ENCODE measurements at places on chromosomes 4 and X. TPM values are rescaled to one million over a fixed set of nuclear protein-coding genes. Genes with fewer than 3 reads are reported as not detected.

The LRPAP1 gene
- total RNA-seq: 81.2 TPM

DNA sequence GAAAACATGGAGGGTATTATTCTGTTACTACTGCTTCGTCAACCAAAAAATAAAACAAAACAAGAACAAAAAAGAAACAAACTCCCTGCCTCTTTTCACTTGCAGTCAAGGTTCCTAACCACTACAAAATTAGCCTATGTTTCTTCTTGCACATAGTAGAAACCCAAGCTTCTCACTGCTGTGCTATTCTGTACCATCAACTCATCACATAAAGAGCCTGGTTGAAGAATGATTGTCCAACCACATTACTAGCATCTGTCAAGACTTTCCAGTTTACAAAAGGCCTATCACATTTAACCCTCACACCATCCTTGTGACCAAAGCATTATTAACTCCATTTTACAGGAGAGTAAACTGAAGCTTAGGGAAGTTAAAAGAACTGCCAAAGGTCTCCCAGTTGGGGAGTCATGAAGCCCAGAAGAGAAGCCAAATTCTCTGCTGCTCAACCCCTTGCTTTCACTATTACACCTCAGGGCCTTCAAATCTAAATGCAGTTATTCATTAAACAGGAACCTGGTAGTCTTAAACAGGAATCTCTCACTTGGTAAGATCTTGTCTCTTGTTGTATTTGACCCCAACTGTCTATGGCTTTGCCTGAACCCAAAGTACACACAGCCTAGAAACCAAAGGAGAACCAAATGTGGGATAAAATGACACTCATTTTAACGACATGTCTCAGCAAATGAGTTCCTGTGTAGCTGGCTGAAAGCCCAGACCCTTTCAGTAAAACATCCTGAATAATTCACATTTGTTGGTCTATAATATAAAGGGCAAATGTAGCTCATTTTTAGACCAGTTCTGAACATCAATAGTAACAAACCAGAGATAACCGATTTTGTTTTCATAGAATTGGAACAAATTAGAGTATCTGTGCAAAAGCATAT is 8.6 kb downstream of the F9 start:
- no peak for DNase-seq

- DNase-seq: no peak
Observed at GRCh38 chr4:169446824-169447223, 165.6 kb downstream of the NEK1 start.

DNA sequence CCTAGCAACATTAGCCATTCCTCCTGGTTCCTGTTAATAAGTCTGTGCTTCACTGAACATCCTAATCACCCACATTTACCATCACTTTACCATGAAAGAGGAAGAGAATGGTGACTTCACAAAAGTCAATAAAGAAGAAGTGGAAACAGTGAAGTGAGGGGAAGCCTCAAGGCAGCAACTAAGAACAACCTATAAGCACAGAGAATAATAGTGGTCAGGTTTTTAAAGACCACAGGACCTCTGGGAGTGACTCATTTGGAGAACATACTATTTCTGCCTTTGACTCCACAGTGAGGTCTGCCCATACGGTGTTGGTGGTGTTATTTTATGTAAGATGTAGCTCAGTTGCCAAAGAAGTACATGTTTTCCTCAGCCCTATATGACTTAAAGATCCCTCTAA is 86.0 kb upstream of the TET2 start:
- no peak for DNase-seq

DNA sequence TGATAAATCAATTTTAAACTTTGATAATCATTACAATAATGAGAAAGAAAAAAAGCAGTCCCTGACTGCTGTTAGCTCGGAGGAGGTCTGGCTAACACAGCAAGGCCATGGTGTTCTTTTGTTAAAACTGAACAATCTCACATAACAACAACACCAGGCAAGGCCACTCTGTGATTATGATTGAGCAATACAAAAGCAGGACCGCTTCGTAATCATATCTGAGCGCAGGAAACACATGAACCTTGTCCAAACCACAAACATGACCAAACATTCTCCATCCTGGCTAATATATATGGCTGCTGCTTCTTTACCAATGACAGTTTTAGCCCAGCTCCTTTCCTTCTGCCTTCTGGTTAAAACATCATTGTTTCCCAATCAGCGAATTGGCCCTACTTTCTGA is 76.8 kb upstream of the DDX53 start:
- no peak for DNase-seq

- DNase-seq: peak; percentile 74
Observed at GRCh38 chrX:49001521-49002090, 458 bp downstream of the GRIPAP1 start.

DNA sequence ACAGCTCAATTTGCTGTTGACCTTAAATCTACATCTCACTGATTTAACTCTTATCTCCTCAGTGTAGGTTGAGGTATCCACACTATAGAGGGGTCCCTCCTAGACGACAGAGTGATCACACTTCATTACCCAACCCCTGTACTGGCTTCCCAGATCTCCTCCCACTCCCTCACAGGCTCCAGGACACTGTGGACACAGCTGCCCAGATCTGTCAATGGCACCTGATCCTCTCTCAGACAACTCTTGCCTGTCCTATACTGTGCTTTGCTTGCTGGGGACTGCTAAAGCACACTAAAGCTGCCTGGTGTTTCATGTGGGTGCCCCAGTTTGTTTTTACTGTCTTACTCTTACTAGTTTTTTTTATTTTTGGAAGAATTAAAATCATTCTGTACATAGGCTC is 27.9 kb downstream of the RAB40AL start:
- no peak for DNase-seq

- DNase-seq: no peak
Observed at GRCh38 chr4:176919631-176920030, 126.9 kb upstream of the VEGFC start.

DNA sequence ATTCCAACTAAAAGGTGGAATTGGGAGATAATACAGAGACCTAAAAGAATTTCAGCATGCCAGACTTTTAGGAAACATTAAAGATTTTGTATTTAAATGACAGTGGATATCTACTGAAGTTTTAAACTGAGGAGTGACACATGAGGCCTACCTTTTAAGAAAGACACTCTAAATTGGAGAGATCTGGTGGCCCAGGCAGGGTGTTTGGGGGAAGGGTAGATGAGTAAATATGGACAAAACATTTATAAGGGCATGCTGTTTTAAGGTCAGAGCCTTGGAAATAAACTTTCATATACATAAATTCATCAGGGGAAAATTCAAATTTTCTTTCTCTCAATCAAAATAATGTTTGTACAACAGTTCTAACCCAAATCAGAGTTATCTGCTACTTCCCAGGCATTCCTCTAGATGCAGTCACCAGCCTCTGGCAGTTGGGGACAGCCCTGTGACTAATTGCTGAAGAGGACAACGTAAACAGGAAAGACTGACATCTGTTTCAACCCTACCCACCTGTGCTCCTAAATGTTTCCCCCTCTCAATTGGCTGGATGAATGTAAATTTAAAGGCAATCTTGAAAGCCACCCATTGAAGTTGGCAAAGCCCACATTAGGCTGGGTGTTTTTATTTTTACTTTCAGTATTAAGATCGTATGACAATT is 1646.9 kb upstream of the ADGRL3 start:
- no peak for DNase-seq

GRCh38 chrX:123803331-123803983 is 56.4 kb upstream of the XIAP start:
- DNase-seq: peak; percentile 33

The EDA gene
- total RNA-seq: 5.0 TPM

DNA sequence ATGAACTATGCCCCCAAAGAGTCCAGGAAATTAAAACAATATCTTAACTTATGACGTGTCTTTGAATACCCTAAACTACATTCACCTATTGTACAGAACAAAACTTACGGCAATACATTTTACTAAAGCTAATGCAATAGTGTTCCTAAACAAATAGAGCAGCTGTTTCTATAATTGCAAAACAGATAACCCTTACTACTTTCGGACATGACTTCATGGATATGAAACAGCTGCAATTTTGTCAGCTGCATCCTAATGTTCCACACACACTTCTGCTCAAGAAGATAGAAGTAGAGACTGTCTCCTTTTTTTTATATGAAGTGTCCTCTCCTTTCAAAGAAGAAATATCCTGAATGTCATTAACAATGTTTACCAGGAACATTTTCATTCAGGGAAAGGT is 174.9 kb downstream of the ACTRT1 start:
- DNase-seq: no peak

DNA sequence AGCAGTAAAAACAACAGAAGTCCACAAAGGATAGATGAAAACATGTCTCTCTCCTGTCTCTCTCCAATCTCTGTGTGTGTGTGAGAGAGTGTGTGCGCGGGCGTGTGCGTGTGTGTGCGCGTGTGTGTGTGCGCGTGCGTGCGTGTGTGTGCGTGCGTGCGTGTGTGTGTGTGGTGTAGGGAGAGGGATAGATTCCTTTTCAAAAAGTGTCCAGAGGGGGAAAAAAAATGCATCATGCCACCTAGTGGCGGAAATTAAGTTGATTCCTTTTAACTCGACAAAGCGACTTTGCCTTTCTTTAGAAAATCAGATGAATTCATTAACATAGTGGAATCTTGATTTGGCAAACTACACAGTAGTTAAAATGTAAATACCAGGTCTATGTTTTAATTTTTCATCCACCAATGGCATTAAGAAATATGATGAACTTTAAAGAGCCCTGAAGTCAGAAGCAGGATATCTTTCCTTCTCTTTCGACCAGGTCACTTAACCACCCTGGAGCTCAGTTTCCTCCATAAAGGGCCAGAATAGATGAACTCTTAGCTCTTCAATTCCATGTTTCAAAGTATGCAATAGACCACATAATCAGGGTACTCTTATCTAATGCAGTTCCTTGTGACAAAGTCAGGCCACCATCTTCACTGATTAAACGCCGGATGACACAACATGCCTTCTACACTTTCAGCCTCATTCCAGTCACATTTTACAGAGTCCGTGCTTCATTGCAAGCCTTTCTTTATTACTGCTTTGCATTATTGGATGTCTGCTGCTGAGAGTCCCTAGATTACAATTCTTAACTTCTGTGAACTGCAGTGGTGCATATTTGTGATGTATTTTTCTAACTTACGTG is 162.8 kb downstream of the FBXO8 start:
- DNase-seq: peak; percentile 1

DNA sequence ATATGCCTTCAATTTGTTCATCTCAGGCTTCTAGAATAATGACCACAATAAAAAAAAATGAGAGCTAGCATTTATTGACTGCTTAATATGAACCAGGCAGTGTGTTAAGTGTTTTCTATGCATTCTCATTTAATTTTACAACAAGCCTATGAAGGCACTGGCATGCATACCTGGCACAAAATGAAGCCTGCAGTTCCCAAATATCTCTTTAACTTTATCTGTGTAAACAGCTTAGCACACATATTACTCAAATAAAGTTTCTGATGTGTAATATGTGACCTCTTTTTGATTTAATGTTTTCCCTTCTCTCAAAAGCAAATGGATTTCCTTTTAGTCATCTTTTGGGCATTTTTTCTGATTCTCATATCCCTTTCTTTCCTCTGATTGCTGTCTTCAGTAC is 671.8 kb downstream of the PCDH7 start:
- no peak for DNase-seq

The CCDC158 gene
- total RNA-seq: not detected

The GIMD1 gene
- not detected for total RNA-seq

The ZCCHC4 gene
- 11.7 TPM for total RNA-seq

- DNase-seq: no peak
Observed at GRCh38 chr4:177016541-177017141, 223.9 kb upstream of the VEGFC start.

- no peak for DNase-seq
Observed at GRCh38 chrX:123976706-123977316, 15.3 kb downstream of the STAG2 start.

GRCh38 chr4:107896158-107896645 is 35.1 kb upstream of the CYP2U1 start:
- DNase-seq: no peak

The PPEF2 gene
- total RNA-seq: 0.25 TPM

DNA sequence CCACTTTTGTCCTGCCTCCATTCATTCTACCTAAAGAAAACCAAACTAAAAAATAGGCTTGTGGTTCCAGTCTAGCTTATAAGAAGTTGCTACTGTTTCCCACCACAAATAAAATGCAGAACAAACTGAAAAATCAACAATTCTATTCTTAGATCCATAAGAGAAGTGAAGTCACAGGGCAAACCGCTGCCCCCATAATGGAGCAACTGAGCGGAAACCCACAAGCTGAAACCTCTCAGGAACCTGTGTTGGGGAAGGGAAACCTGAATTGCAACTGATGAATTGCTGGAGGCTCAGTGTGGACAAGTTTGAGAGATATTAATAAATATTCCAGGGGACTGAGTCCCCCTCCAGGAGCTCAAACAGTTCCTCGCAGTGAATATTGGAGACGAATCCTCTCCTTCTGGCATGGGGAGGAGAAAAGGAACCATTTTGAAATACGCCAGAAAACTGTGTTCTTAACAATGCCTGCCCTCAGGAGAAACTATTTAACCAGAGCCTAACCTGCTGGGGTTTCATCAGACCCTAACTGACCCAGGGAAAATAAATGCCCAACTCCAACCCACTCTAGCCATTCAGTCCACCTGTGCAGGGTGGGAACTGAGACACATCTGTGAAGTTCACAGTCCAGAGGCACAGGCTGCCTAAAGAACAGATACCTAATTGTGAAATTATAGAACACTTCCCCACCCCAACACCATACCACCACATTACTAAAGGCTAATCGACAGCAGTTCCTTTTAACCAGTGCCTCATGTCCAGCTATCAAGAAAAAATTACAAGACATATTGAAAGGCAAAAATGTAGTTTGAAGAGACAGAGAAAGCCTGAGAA is 22.8 kb upstream of the SH3RF1 start:
- no peak for DNase-seq

GRCh38 chr4:75733369-75733768 is 9.0 kb downstream of the USO1 start:
- DNase-seq: no peak

The CFAP299 gene
- 0.35 TPM for total RNA-seq

The PLK4 gene
- total RNA-seq: 1.7 TPM

- DNase-seq: no peak
Observed at GRCh38 chrX:145773006-145773405, 44.6 kb upstream of the SLITRK2 start.

DNA sequence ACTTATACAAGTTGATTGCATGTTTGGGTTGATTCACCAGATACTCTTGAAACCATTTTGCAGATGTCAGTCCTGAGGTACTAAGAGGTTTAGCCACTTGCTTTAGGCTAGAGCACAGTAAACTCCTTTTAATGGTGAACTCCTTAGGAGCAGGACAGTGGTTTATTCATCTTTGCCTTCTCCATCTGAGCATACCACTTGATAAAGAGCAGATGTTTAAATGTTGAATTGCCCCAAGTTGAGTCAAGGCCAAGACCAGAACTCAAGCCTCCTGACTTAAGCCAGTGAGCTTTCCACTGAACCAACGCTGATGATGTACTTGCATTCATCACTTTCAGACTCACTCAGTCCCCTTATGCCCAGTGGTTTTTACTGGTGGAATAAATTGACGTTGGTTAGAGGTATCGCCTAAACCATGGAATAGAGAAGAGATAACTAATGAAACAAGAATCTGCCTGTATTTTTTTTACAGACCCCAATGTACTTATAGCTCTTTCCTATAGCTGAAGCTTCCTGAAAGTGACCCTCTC is 7.5 kb downstream of the DAPP1 start:
- no peak for DNase-seq

GRCh38 chr4:27350161-27350560 is 489.5 kb downstream of the STIM2 start:
- DNase-seq: no peak

Measured in T-cell (primary cell).